ENCODE measurements at places on chromosomes 11 and 22. TPM values are rescaled to one million over a fixed set of nuclear protein-coding genes. Genes with fewer than 3 reads are reported as not detected.
A peak's percentile ranks its signal among the peaks of the same experiment; 100 is the strongest.

DYNC2H1 gene
- total RNA-seq: 30.3 TPM

GRCh38 chr11:100874203-100874602, 187.1 kb downstream of the ARHGAP42 start:
- DNase-seq: peak; percentile 67
- no peaks in the 10 kb centered on the region for H3K27me3 ChIP-seq
- peak overlapping the region; percentile 46 for H3K4me3 ChIP-seq

CDON gene
- 28.0 TPM for total RNA-seq

DNA sequence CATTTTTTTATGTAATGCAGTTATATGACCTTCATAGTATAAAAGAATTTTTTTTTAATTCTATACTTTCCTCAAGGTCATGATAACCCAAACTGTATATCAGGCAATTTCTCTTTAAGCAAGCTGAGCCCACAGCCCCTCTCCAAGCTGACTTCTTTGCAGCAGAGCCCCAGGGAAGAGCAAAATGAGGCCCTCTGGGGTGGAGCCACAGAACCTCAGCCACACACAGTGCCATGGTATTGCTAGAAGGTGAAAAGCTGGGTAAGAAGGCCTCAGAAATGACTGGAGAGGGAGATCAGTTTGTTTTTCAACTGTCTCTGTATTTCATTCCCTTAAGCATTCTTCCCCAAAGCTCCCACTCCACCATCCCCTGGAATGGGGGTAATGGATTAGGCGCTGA, 108.8 kb downstream of the PLEKHA7 start:
- H3K36me3 ChIP-seq: no peaks in the 10 kb centered on the region
- H3K27me3 ChIP-seq: no peaks in the 10 kb centered on the region
- no peaks in the 10 kb centered on the region for H3K4me1 ChIP-seq
- H3K4me3 ChIP-seq: no peak overlapping the region
- no peak overlapping the region for H3K27ac ChIP-seq

OR52B2 gene
- total RNA-seq: not detected

DNA sequence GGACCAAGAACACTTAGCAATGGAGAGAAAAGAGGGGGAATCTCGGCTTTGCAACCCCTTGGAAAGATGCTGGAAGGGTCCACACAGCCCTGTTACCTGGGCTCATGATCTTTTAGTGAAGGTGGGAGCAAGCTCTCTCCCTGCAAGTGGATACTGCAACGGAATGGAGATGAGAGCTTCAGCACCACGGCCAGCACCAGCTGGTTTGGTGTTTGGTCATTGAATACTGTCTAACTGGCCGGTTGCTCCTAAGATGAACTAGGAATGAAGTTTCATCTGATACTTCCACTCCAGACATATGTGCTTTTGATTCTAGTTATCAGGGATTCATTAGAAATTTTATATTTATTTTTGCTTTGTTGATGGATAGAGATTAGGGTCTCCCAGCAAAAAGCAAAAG, 16.3 kb downstream of the HTR3A start:
- no peaks in the 10 kb centered on the region for H3K27me3 ChIP-seq
- DNase-seq: peak; percentile 92
- no peaks in the 10 kb centered on the region for H3K36me3 ChIP-seq
- H3K4me1 ChIP-seq: peaks cover 7% of the 10 kb centered on the region
- no peak overlapping the region for H3K4me3 ChIP-seq
